ENCODE measurements at places on chromosomes 1 and 21. TPM values are rescaled to one million over a fixed set of nuclear protein-coding genes. Genes with fewer than 3 reads are reported as not detected.

- H3K4me1 ChIP-seq, result peaks cover 63% of the 10 kb centered on the region
- peaks cover 10% of the 10 kb centered on the region for H3K36me3 ChIP-seq
- DNase-seq, result peak; percentile 84
- no peaks in the 10 kb centered on the region for H3K27me3 ChIP-seq
- H3K4me3 ChIP-seq, result peak overlapping the region; percentile 29
Observed at GRCh38 chr1:46612937-46613660, 3.5 kb downstream of the MOB3C start.

- no peak overlapping the region for H3K4me3 ChIP-seq
- no peaks in the 10 kb centered on the region for H3K27me3 ChIP-seq
- H3K27ac ChIP-seq, result no peak overlapping the region
- no peak for DNase-seq
- H3K4me1 ChIP-seq, result peaks cover 6% of the 10 kb centered on the region
Observed at GRCh38 chr1:14913482-14914177, 239.9 kb upstream of the TMEM51 start.

DNA sequence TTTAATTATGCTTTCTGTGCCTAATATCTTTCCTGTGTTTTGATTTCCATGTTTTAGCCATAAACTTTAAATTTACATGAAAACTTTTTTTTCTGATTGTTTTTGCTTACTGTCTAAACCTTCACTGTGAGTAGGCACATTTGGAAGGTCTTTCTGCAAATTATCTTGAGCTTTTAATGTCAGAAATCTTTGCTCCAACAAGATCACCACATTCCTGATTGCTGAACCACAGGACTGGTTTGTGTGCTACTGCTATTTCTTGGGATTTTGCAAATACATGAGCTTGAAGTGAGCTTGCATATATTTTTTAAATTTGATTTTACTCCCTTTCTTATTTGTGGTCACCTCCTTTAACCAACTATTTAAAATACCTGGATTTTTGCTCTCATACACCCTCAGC is 61.3 kb downstream of the PTBP2 start:
- no peaks in the 10 kb centered on the region for H3K27me3 ChIP-seq
- no peak for DNase-seq

GRCh38 chr1:42479621-42480020 is 16.5 kb downstream of the CCDC30 start:
- no peaks in the 10 kb centered on the region for H3K36me3 ChIP-seq
- no peak for DNase-seq
- H3K27me3 ChIP-seq, result no peaks in the 10 kb centered on the region
- H3K4me3 ChIP-seq, result no peak overlapping the region
- no peaks in the 10 kb centered on the region for H3K4me1 ChIP-seq
- H3K27ac ChIP-seq, result no peak overlapping the region

DNA sequence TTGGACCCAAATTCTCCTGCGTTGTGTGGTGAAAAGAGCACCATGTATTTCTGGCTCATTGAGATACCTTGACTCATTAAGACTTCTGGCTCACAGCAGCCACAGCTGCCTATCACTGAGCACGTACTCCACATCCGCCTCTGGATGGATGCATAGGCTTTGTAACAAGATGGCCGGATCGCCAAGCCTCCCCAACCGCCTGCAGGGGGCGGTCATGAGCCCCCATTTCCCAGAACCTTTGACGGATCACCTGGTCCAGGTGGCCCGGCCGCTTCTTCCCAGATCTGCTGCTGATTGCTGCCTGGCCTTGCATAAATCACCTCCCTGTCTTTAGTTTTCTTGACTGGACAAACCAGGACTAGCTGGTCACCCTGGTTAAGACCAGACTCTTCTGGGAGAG is 156.5 kb upstream of the KLHDC7A start:
- no peak overlapping the region for H3K4me3 ChIP-seq
- no peak for DNase-seq
- H3K4me1 ChIP-seq, result no peaks in the 10 kb centered on the region
- H3K27me3 ChIP-seq, result no peaks in the 10 kb centered on the region
- no peak overlapping the region for H3K27ac ChIP-seq

DNA sequence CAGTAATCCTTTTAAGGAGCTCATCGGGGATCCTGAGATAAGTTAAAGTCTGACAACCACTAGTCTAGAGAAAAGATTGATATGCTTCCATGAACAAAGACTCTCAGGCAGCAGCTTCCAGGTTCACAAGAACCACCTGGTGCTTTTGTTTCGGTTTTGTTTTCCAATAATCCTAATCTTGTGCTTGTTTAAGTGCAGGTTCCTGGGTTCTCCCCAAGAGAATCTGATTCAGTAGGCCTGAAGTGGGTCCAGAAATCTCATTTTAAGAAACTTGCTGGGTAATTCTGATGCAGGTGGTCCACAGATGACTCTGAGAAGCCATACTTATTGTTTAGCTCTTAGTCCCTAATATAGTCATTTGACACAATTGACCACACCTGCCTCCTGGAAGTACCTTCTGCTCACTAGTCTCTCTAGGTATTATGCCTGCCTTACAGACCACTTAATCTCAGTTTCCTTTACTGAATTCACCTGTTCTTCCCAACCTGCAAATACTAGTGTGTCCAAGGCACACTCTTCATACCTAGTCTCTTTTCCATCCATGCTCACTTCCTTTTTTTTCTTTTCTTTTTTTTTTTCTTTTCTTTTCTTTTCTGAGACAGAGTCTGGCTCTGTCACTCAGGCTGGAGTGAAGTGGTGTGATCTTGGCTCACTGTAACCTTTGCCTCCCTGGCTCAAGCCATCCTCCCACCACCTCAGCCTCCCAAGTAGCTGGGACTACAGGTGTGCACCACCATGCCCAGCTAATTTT is 20.5 kb upstream of the FRRS1 start:
- no peaks in the 10 kb centered on the region for H3K4me1 ChIP-seq
- no peaks in the 10 kb centered on the region for H3K36me3 ChIP-seq
- H3K4me3 ChIP-seq, result no peak overlapping the region
- no peak for DNase-seq
- H3K27ac ChIP-seq, result no peak overlapping the region

GRCh38 chr21:17491716-17492414 is 21.0 kb upstream of the CXADR start:
- H3K36me3 ChIP-seq, result no peaks in the 10 kb centered on the region
- H3K4me3 ChIP-seq, result no peak overlapping the region
- DNase-seq, result peak; percentile 48
- peak overlapping the region; percentile 25 for H3K27ac ChIP-seq
- H3K27me3 ChIP-seq, result no peaks in the 10 kb centered on the region

DNA sequence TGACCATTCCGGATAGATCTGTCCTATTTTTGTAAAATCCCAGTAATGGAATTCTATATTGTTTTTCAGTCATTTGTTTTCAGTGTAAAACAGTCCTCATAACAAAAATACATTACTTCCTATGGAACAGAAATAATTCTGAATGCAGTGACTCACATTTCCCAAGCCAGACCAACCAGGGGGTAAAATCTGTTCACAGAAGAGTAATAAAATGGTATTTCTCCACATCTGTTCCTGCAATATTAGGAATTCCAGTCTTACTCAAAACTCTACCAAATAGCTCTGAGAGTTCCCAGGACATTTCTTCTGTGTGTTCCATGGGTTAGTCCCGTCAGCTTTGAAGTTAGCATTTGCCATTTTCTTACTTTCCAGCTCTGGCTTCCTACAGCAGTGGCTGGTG is 2.6 kb upstream of the DDR2 start:
- no peak overlapping the region for H3K4me3 ChIP-seq
- no peaks in the 10 kb centered on the region for H3K27me3 ChIP-seq
- H3K4me1 ChIP-seq, result no peaks in the 10 kb centered on the region
- H3K36me3 ChIP-seq, result no peaks in the 10 kb centered on the region
- H3K27ac ChIP-seq, result no peak overlapping the region
- no peak for DNase-seq

GRCh38 chr1:31750858-31751510 is 13.2 kb downstream of the ADGRB2 start:
- no peak overlapping the region for H3K27ac ChIP-seq
- H3K4me3 ChIP-seq, result no peak overlapping the region
- no peak for DNase-seq
- no peaks in the 10 kb centered on the region for H3K4me1 ChIP-seq
- no peaks in the 10 kb centered on the region for H3K36me3 ChIP-seq

GRCh38 chr1:160621633-160622413 is 25.0 kb downstream of the SLAMF1 start:
- no peaks in the 10 kb centered on the region for H3K27me3 ChIP-seq
- H3K27ac ChIP-seq, result no peak overlapping the region
- H3K36me3 ChIP-seq, result no peaks in the 10 kb centered on the region
- no peak overlapping the region for H3K4me3 ChIP-seq
- no peak for DNase-seq

DNA sequence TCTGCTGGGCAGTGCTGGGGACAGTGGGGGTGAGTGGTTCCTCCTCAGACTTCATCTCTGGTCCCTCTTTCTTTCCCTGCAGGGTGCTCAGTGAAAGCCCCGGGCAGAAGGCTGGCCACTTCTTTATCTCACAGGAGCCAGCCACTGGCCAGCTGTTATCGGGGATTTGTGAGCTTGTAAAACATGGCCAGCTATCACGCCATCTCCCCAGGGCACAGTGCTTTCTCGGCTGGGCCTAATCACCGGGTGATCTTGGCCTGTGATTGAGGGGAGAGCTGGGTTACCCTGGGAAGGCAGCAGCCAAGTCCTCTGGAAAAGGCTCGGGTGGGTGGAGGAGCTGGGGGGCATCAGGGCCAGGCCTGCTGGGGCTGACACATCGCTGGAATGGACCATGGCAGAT is 83.0 kb downstream of the IGSF21 start:
- no peaks in the 10 kb centered on the region for H3K36me3 ChIP-seq
- H3K27ac ChIP-seq, result no peak overlapping the region
- DNase-seq, result no peak
- H3K4me3 ChIP-seq, result no peak overlapping the region
- H3K4me1 ChIP-seq, result no peaks in the 10 kb centered on the region
- no peaks in the 10 kb centered on the region for H3K27me3 ChIP-seq

- H3K36me3 ChIP-seq, result no peaks in the 10 kb centered on the region
- peaks cover 7% of the 10 kb centered on the region for H3K4me1 ChIP-seq
- no peaks in the 10 kb centered on the region for H3K27me3 ChIP-seq
- H3K27ac ChIP-seq, result no peak overlapping the region
- H3K4me3 ChIP-seq, result no peak overlapping the region
Observed at GRCh38 chr1:202794051-202794740, 14.0 kb downstream of the KDM5B start.

- H3K36me3 ChIP-seq, result peaks cover 29% of the 10 kb centered on the region
- H3K27ac ChIP-seq, result no peak overlapping the region
- peaks cover 29% of the 10 kb centered on the region for H3K4me1 ChIP-seq
- H3K4me3 ChIP-seq, result no peak overlapping the region
- H3K27me3 ChIP-seq, result no peaks in the 10 kb centered on the region
Observed at GRCh38 chr1:19359357-19359756, 47.2 kb downstream of the SLC66A1 start.

DNA sequence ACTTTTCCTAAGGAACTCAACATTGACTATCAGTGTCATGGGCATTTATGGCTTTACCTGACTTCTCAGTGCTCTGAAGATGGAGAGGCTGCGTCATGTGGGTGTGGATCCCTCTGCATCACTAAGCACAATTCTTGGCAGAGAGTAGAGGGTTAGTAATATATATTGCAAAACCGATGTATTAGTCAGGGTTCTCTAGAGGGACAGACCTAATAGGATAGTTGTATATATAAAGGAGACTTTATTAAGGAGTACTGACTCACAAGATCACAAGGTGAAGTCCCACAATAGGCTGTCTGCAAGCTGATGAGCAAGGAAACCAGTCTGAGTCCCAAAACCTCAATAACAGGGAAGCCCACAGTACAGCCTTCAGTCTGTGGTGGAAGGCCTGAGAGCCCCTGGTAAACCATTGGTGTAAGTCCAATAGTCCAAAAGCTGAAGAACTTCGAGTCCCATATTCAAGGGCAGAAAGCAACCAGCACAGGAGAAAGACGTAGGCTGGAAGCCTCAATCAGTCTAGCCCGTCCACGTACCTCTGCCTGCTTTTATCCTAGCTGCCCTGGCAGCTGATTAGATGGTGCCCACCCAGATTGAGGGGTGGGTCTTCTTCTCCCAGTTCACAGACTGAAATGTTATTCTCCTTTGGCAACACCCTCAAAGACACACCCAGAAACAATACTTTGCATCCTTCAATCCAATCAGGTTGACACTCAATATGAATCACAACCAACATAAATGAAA is 159.7 kb upstream of the NRIP1 start:
- no peak overlapping the region for H3K4me3 ChIP-seq
- H3K36me3 ChIP-seq, result no peaks in the 10 kb centered on the region
- H3K27me3 ChIP-seq, result no peaks in the 10 kb centered on the region
- peaks cover 32% of the 10 kb centered on the region for H3K4me1 ChIP-seq
- no peak for DNase-seq
- no peak overlapping the region for H3K27ac ChIP-seq

DNA sequence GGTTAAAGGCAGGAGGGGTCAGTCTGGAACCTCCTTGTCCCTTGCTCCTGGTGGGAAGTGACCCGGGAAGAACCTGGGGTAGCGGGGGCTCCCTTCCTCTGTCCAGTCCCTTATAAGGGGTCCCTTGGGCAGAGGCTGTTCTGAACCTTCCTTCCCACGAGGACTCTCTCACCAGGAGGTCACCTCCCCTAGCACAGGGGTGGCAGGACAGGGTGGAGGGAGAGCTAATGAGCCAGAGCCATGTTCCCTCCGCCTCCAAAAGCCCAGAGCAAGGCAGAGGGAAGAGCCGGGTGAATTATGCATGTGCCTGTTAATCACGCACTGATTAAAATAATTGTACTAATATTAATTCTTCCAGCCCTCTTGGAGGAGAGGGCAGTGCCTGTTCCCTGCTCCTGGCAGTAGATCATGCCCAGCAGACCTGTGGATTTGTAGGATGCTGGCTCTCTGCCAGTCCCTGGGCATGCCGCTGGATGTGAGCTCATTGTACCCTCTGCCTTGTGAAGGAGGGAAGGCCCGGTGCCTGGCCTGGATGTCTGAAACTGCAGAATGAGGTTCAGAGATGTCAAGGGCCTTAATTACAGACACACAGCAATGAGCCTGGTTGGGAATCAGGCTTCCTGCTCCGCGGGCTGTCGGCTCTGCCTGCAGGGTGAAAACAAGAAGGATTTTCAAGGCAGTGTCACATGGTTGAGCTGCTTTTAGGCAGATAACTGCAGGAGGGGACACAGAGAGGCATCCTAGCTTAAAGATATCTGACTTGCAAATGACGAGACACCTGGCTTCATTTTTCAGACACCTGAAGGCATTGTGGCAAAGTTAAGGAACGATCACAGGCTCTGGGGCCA is 68.2 kb downstream of the IGSF21 start:
- H3K4me3 ChIP-seq, result no peak overlapping the region
- H3K4me1 ChIP-seq, result no peaks in the 10 kb centered on the region
- no peaks in the 10 kb centered on the region for H3K27me3 ChIP-seq
- no peak for DNase-seq

GRCh38 chr1:29676496-29676895 is 440.2 kb downstream of the PTPRU start:
- H3K27me3 ChIP-seq, result no peaks in the 10 kb centered on the region
- DNase-seq, result peak; percentile 3
- no peak overlapping the region for H3K4me3 ChIP-seq
- H3K36me3 ChIP-seq, result no peaks in the 10 kb centered on the region
- H3K4me1 ChIP-seq, result no peaks in the 10 kb centered on the region
- no peak overlapping the region for H3K27ac ChIP-seq

RIMKLA gene
- 8.1 TPM for total RNA-seq

BEST4 gene
- total RNA-seq, result 0.30 TPM

RGSL1 gene
- not detected for total RNA-seq

KCNE2 gene
- total RNA-seq, result not detected

HES3 gene
- not detected for total RNA-seq

Data from upper lobe of left lung (tissue), 6 donors.